ENCODE measurements at places on chromosomes 16 and 17. TPM values are rescaled to one million over a fixed set of nuclear protein-coding genes. Genes with fewer than 3 reads are reported as not detected.
A peak's percentile ranks its signal among the peaks of the same experiment; 100 is the strongest.

TP53TG3F gene
- polyA plus RNA-seq = not detected

NPTX1 gene
- polyA plus RNA-seq = not detected

RNU2-1 gene
- not detected for polyA plus RNA-seq

DNA sequence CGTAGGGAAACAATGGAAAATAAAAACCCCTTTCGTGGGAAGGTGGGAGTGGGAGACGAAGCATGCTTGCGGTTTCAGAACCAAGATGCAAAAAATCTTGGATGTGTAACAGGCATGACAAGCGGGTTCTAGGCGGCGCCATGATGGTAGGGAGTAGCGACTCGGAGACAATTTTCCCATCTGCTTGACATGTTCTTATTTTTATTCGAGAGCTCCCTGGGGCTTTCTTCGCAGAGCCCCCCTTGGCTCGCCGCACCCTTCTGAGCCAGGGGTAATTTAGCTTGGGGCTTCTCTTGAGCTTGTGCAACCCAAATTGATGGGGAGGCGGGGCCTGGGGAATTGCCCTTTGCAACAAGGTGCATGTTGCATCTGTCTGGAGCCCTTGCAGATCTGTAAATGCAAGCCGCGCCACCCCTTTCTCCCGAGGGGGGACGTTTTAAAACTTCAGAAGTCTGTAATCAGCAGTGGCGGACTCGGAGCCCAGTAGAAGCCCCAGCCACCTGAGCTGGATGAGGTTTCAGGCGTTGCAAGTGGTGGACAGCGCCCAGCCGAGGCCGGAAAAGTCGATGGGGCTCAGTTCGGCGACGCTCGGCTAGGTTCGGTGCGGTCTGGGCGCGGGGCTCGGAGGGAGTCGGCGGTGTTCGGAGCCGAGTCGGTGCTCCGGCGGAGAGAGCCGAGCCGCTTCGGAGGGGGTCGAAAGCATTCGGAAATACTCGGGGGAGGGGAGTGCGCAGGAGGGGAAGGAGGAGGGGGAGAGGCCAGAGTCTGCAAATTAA lies 2.9 kb downstream of the GNAO1 start:
- peak; percentile 86 for DNase-seq
- peaks cover 64% of the 10 kb centered on the region for H3K4me1 ChIP-seq
- peak overlapping the region; percentile 49 for H3K4me3 ChIP-seq
- no peaks in the 10 kb centered on the region for H3K27me3 ChIP-seq
- no peak overlapping the region for H3K27ac ChIP-seq
- no peaks in the 10 kb centered on the region for H3K36me3 ChIP-seq

DNA sequence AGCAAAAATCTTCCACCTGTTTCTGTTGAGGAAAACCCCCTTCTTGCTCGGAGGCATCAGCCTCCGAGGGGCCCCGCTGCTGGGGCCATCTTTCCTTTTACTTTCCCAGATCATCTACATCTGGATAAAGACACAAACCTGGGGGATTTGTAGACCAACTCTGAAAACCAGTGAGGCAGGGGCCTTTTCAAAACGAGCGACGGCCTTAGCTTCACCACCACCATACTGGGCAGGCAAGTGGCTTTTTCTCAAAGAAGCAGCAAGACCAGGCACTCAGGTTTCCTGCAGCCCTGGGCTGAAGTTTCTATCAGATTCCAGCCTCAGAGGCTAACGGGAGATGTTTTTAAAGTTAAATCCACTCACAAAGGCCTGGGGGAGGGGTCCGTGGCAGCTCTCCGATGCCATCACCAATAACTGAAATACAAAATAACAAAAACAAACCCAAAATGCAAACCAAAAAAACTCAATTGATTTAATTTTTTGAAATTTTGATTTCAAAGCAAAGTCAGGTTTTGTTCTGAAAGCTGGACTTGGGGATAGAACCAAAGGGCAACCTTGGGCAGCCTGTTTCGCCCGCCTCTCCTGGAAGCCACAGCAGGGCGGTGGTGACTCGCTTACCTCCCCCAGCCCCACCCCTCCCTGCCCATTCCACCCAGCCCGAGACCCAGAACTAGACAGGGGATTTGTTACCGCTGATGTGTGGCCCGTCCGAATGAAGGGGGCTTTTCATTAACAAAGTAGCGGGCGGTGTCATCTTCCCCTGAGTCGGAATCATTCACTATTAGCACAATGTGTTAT lies 55.8 kb downstream of the SALL1 start:
- H3K27ac ChIP-seq = no peak overlapping the region
- no peaks in the 10 kb centered on the region for H3K27me3 ChIP-seq
- DNase-seq = no peak
- H3K4me3 ChIP-seq = no peak overlapping the region

DNA sequence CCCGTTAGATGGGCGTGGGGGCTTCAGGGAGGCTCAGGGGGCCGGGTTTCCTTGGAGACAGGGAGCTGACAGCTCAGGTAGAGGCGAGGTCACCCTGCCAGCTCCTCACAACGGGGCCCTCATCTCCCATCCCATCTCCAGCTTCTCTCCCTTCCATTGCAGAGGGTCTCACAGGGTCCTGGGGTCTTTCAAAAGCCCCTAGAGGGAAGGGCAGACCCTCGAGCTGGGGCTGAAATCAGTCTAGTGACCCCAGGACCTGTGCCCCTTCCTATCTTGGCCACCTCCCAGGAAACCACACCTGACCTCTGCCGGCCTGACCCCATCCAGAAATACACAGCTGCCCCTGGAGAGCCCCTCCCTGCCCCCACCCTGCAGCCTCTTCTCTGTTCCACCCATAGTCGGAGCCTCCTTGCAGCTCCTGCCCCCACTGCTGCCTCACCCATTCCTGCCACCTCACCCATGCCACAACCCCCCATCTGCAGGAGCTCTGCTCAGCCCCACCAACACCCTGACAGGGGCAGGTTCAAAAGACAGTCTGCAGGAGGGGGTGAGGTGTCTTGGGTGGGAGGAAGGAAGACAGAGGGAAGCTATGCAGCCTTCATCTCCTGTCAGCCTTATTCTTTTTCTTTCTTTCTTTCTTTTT lies 23.4 kb downstream of the PIK3R5 start:
- H3K4me3 ChIP-seq = no peak overlapping the region
- H3K27ac ChIP-seq = peak overlapping the region; percentile 75
- DNase-seq = peak; percentile 67
